ENCODE measurements at places on chromosomes 3 and 15.
A peak's percentile ranks its signal among the peaks of the same experiment; 100 is the strongest.

- DNase-seq: no peak
Observed at GRCh38 chr3:60095516-60095915, 1045.7 kb upstream of the CFAP20DC start.

DNA sequence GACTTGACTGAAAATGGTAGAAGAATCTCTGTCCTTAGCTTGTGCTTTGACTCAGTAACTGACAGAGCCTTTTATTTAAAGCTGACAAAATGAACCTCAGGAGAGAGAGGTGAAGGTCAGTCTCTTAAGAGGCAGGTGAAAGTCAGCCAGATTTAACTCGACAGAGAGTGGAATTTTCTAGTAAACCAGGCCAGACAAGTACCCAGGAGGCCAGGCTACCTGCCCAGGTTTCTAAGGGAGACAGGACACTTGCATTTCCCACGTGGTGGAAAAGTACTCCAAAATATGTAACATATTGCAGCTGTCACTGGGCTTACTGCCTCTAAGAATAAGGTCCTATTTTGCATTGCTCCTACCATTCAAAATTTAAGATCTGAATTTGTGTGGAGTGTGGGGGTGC lies 167.9 kb downstream of the FMN1 start:
- peak; percentile 11 for DNase-seq

DNA sequence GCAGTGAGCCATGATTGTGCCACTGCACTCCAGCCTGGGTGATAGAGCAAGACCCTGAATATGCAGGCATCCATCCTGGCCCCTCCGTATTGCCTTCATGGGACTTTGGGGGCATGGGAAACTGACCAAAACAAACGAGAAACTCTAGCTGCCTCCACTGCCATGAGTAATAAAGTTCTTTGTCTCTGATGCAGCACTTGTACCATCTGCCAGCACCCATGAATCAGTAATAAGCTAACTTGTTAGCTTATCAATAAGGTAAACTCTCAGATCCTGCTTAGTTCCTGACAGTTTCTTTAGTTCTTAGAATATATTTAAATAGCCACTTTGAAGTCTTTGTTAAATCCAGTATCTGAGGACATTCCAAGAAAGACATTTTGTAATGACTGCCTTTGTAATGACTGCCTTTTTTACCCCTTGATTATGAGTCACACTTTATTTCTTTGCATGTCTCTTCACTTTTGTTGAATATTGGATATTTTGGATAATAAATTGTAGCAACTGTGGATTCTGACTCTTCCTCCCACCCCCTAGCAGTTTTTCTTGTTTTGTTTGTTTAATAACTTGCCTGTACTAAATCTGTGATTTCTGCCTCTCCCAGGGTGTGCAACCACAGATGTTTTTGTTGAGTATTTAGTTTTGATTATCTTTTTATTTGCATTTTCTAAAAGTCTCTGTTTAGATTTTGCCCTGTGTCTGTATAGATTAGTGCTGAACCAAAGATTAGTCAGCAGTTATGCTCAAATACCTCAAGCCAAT lies 136.9 kb downstream of the HCN4 start:
- no peak for DNase-seq

DNA sequence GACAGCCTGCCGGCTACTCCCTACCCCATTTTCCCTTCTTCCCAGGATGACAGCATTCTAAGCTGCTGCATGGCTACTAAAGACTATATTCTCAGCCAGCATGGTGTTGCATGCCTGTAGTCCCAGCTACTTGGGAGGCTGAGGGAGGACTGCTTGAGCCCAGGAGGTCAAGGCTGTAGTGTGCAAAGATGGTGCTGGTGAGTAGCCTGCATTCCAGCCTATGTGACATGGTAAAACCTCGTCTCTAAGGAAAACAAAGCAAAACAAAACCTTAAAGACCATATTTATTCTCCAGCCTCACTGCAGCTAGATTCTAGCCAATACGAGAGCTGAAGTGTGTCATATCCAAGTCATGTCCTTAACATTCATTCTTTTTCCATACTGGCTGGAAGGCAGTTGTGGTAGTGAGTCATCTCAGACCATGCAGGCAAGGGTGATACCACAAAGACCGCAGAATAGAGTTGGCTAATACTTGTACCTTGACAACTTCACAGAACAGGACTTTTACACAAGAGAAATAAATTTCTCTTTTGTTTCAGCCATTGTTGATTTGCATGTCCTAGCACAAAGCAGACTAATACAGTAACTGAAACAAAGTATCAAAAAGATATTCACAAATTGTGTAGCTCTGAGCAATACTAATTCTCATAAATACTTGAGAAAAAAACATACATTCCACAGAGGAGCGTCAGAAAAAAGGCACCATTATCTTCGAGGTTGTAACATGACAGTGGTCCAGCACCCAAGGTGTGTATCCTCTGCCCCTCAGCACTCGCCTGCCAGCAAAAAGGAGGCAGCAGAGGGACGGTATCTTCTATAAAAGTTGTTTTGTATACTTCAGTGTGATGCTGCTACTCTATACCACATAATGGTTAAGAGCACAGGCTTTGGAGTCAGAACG lies 14.8 kb downstream of the PBRM1 start:
- no peak for DNase-seq

- peak; percentile 5 for DNase-seq
Observed at GRCh38 chr3:156449710-156450574, 105.0 kb downstream of the SSR3 start.

- DNase-seq: peak; percentile 61
Observed at GRCh38 chr15:91099616-91099994, 452 bp upstream of the SV2B start.
